ENCODE measurements at places on chromosomes 5 and 9.

DNA sequence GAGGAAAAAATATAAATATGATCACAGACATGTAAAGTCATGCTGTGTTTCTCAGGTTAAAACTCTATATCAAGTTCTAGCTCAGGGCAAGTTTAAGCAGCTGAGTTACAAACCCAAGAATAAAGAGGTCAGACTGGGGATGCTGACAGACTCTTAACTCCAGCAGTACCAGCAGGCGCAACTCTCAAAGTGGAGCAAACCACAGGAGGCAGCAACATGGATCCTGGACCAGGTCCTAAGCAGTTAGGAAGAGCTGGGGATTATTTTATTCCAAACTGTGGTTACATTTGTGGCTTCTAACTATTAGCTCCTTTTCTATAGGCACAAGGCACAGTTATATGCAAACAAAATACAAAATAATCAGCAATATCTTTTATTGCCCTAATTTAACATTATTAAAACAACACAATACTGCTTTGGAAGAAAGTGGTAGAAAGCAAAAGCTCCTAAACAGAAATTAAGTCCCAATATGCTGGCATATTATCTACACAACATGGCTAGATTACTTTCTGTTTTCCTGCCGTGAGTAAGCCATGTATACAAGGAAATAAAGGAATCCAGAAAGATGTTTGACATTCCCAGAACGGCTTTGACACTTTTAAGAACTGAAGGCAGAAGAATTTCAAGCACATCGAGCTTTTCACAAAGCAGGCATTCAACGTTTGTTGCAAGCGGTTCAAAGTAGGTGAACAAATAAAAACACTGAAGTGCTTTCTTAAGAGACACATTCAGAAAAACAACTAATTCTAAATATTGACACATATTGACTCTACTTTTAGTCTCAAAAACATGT is 378.8 kb upstream of the ZNF608 start:
- DNase-seq: no peak

GRCh38 chr9:133521122-133522072 is 3.4 kb downstream of the MYMK start:
- DNase-seq: no peak

GRCh38 chr9:80797101-80797829 is 892.1 kb downstream of the TLE1 start:
- DNase-seq: peak; percentile 86

- peak; percentile 86 for DNase-seq
These were observed 108.4 kb upstream of the PRSS3 start for GRCh38 chr9:33686942-33687341.

GRCh38 chr5:52894451-52894850 is 94.7 kb upstream of the ITGA2 start:
- peak; percentile 33 for DNase-seq

DNA sequence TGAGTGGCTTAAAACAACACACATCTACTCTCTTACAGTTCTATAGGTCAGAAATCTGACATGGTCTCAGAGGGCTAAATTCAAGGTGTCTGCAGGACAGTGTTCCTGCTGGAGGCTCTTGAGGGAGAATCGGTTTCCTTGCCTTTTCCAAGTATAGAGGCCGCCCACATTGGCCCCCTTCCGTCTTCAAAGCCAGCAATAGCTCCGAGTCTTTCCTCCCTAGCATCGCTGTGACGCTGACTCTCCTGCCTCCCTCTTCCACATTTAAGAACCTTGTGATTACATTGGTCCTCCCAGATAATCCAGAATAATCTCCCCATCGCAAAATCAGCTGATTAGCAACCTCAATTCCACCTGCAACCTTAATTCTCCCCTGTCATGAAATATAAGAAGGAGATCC is 81.3 kb upstream of the IER5L start:
- no peak for DNase-seq

- DNase-seq: no peak
These were observed 285.7 kb upstream of the POU5F2 start for GRCh38 chr5:94027145-94027544.

GRCh38 chr5:113433071-113433470 is 1.7 kb downstream of the TSSK1B start:
- no peak for DNase-seq

- no peak for DNase-seq
These were observed 47.1 kb downstream of the FOXI1 start for GRCh38 chr5:170152767-170153166.

- DNase-seq: no peak
These were observed 31.7 kb upstream of the PRXL2C start for GRCh38 chr9:96686638-96687335.

DNA sequence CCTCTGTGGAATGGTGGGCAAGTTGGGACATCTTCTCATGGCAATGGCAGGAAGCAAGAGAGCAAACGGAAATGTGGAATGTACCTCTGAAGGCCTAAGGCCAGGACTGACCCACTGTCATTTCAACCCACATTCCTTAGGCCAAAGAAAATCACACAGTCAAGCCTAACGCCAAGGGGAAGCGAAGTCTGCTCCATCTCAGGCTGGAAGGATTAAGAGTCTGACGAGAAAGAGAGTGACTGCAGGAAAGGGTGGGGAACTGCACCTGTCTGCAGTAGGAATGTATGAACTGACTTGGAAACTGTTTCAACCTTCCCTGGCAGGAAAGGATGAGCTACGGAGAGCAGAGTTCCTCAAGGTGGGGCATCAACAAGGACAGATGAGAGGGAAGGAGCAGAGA is 90.2 kb upstream of the TAS2R1 start:
- no peak for DNase-seq

DNA sequence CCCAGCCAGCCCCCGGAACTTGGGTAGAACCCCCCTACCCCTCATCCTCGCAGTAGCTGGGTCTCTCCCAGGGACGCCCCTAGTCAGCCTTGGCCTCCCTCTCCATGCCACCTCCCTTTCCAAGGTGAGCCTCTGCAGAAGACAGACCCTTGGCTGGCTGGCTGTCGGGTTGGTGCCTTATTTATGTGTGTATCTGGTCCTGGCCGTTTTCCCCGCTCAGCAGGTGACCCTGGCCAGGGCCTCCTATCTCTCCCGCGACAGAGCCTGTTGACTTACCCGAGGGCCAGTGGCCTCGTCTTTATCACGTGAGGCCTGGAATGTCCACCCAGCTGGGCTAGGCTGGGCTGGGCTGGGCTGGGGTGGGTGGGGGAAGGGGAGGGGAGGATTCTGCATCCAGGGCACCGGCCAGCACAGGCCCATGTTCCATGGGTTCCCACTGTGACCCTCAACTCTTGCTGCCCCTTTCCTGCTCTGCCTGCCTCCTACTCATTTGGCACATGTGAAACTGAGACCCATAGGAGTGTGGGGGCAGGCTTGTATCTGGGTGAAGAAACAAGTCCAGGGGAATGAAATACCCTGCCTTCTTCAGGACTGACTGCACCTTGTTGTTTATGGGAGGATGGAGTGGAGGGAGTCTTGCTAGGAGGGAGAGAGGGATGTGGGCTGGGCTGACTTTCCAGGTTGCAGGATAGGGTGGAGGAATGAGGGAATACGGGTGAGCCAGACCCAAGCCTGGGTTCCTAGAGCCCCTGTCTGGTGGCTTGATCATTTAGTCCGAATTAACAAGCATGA is 3.1 kb downstream of the CXXC5 start:
- DNase-seq: no peak

- peak; percentile 12 for DNase-seq
These were observed 914.2 kb upstream of the CDH6 start for GRCh38 chr5:30279237-30279636.

- peak; percentile 55 for DNase-seq
These were observed 228.9 kb upstream of the MVB12B start for GRCh38 chr9:126097679-126098078.

- no peak for DNase-seq
These were observed 102.2 kb upstream of the IER5L start for GRCh38 chr9:129280236-129280622.

- no peak for DNase-seq
These were observed 1158.4 kb upstream of the SEMA6A start for GRCh38 chr5:117733051-117733450.

DNA sequence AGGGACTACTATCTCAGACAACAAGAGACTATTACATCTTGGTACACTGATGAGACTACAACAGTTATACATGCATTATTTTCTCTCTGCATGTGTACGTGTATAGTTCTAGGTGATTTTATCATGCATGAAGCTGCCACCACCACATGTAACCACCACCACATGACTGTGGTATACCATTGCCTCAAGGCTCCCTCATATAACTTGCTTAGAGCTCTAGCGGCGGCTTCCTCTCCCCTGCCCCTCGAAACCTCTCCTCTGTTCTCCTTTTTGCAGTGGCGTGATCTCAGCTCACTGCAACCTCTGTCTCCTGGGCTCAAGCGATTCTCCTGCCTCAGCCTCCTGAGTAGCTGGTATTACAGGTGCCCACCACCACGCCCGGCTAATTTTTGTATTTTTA is 162.3 kb downstream of the AOPEP start:
- no peak for DNase-seq

DNA sequence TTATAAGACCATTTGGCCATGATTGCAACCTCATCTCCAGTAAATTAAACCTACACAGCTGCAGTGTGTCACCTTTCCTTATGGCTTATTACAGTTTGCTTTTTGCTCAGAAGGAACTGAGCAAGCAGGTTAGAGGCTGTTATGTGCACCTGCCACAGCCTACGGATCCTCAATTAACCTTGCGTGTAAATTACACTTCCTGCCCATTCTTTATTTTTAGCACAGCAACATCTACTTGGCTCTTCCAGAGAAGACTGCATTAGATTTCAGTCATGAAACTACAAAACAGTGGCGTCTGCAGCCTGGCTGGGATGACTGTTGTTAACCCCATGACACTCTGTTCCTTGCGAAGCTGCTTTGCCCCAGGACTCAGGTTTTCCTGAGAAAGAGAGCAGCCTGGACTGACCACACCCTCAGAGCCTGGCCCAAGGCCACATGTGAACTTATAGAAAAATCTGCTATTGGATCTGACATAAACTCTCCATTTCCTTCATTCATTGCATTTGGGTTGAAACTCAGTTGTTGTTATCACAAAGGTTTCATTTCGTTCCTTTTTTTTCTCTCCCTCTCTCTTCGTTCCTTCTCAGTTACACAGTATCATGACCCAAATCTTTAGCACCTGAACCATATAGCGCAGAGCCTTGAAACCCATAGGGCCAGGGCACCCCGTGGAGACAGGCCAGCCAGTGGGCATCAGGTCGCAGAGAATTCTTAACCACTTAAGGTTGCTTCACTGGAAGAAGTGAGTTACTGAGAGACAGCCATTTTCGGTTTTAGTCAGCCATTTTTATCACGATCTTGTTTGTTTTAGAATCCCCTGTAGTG is 138.6 kb downstream of the PALM2AKAP2 start:
- DNase-seq: no peak

DNA sequence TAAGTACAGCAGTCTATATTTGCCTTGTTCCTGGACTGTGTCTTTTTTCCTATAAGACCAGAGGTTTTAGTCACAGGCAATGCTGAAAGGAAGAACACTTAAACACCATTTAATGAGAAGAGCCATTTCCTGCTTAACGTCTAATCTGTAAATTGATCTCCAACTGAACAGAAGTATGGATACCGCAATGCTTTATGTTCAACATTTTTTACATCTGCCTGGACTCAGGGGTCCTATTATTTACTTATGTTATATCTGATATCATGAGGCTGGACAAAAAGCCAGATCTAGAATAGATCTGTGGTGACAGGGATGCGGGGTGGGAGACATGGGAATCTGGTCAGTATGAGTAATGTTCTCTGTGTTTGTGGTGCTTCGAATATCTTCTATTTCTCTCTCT is 334.6 kb upstream of the MPDZ start:
- DNase-seq: no peak

DNA sequence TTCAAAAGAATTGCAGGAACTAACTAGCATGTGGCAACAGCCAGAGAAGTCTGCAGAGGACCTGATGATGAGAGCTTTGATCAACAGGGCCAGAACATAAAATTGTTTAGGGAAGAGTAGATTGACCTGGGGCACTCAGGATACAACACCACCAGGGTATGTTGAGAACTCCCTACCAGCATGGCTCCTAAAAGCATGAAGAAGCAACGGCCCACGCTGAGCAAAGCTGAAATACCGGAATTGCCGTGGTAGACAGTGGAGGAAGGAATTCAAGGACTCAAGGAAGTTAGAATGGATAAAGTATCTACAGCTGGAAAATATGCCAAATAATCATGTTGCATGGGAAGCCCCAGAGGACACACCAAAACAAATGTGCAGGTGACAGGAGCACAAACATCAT is 31.6 kb downstream of the DROSHA start:
- DNase-seq: no peak

GRCh38 chr5:136201870-136202269 is 8.9 kb upstream of the SMIM32 start:
- DNase-seq: no peak

DNA sequence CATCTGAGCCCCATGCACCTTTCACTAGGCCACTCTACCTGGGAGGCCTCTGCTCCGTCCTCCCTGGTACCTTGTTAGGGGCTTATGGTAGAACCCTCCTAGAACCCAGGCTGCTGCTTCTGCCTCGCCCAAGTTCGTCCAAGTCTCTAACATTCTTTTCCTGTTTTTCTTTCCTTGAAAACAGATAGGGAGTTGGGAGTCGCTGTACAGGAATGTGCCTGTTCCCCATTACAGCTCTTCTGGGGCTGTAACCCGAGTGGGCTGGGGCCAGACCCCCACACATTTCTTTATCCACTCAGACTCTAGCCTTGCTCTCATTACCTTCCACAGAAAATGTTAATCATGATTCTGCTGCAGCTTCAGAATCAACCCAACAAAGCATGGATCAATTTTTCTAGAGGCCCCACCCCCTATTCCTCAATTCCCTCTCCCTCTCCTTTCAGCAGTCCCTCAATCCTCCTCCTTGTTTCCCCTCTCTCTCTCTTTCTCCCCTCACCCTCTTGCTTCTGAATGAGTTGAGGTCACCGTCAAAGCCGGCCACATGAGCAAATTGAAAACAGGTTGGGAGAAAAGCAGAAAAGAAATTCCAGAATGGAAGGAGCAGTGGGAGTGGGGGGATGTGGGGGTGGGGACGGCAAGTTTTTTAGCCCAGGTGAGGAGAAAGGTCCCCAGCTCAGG is 193.8 kb upstream of the TRIM32 start:
- DNase-seq: peak; percentile 30

- DNase-seq: no peak
These were observed 5.2 kb downstream of the TNFAIP8 start for GRCh38 chr5:119360905-119361593.

- DNase-seq: no peak
These were observed 37.1 kb downstream of the CAMK2A start for GRCh38 chr5:150252489-150252888.

GRCh38 chr5:36944607-36945225 is 68.1 kb downstream of the NIPBL start:
- peak; percentile 69 for DNase-seq

DNA sequence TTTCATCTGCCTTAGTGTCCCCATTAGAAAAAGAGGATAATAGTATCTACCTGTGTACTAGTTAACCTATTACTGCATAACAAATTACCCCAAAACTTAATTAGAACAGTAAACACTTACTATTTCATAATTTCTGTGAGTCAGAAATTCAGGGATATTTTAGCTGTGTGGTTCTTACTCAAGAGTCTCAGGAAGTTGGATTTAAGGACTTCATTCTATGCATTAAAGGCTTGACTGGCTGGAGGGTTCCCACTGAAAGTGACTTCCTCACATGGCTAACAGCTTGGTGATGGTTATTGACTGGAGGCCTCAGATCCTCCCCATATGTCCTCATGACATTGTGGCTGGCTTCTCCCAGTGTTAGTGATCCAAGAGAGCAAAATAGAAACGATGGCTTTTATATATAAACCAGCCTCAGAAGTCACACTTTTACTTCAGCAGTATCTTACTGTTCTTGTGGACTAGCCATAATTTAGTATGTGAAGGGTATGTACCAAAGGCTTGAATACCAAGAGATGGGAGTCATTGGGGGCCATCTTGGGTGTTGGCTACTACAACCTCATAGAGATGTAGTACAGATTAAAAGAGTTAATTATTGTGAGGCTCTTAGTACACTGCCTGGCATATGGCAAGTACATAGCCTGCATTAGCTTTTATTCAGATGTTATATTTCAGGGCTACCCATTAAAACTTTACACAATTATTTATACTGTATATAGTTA is 9.9 kb downstream of the RAD23B start:
- DNase-seq: no peak

Data from SJCRH30 (cell line).